ENCODE measurements at places on chromosomes 2 and 18.

DNA sequence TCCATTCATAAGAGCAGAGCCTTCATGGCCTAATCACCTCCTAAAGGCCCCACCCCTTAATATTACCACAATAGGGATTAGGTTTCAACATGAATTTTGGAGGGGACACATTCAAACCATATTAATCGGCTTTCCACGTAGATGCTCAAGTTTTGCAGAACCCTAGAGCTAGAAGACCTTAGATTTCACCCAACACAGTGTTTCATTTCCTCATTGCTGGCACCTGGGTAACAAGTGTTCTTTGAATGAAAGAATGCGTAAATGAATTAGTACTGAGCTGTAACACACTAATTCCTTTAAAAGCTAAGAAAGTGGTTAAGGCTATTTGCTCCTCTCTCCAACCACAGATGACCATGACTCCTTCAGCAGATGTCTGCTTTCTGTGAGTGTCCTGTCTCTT, 252.5 kb downstream of the SMAD2 start:
- no peak for DNase-seq

- no peak for DNase-seq
Measured at GRCh38 chr2:153635494-153635893, 156.9 kb upstream of the RPRM start.

GRCh38 chr2:171247741-171248662, 87.3 kb upstream of the TLK1 start:
- DNase-seq: no peak

DNA sequence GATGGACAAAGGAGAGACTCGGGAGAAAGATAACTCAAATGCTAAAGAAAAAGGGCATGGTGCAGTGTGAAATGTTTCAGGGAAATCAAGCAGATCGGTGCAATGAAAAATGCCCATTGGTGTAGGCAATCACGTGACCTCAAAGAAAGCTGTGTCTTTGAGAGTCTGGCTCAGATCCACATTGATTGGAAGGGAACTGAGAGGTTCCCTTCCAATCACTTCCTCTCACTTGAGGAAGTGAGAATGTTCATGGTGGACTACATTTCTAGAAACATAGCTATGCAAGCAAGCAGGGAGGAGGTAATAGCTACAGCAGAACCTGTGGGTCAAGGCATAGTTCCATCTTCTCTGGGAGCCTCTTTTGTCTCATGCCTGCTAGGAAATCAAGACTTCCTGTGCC, 187.4 kb downstream of the LPIN1 start:
- DNase-seq: peak; percentile 55

GRCh38 chr2:182522405-182522896, 95.6 kb upstream of the PDE1A start:
- DNase-seq: no peak

GRCh38 chr2:15582710-15583357, 8.8 kb upstream of the DDX1 start:
- no peak for DNase-seq

DNA sequence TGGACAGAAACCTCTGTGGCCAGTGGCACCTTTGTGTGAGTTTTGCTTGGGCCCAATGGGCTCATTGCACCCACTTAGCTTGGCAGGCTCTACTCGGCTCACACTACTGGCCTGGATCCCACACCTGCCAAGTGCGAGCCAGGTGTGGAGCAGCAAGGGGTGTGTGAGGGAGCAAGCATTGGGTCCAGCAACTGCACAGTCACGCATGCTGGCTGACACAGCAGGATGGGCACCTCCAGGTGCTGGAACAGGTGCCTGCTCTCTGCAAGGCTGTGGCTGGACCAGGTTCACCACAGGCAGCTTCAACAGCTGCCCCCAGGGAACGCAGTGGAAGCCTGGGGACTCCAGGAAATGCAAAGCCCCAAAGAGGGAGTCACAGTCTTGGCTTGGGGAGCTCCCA, 94.2 kb downstream of the DOK6 start:
- no peak for DNase-seq

DNA sequence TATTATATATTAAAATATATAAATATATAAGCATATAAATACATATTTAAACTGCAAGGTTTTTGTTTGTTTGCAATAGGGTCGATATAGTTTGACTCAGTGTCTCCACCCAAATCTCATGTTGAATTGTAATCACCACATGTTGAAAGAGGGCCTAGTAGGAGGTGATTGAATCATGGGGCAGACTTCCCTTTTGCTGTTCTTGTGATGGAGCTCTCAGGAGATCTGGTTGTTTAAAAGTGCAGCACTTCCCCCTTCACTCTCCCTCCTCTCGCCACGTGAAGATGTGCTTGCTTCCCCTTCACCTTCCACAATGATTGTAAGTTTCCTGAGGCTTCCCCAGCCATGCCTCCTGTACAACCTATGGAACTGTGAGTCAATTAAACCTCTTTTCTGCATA, 2137.3 kb upstream of the CELF4 start:
- no peak for DNase-seq

- no peak for DNase-seq
Measured at GRCh38 chr2:11371092-11371937, 26.9 kb upstream of the ROCK2 start.

DNA sequence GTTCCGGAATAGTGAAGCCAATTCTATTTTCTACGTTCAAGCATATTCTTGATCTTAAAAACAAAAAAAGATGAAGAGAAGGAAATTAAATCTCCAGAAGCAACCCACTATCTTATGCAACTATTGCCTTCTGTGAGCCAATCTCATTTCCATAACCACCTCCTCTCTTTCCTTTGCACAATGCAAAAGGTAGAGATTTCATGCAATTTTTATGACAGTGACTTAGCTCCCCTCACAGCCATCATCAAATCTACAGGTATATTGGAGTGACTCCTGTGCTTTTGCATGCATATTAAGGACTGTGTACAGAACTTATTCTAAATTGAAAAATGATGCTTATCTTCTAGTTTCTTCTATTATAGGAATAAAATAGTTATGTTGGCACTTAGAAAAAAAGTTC, 191.8 kb downstream of the DCC start:
- DNase-seq: no peak

DNA sequence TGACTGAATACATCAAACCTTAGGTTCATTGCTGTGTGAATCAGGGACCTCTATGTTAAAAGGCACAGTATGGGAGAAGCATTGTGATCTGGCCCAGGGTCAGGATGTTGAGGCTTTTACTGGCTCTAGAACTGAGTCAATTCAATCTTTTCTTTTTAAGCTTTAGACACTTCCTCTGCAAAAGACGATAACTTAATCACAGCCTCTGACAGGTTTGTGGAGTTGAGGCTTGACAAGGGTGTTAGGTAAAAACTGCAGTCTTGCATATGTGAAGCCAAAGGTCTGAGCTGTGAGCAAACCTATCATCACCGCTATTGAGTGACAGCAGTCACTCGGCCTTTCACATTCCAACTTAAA, 17.3 kb upstream of the ARHGAP25 start:
- no peak for DNase-seq

GRCh38 chr2:6401301-6401700, 464.4 kb downstream of the CMPK2 start:
- DNase-seq: no peak

DNA sequence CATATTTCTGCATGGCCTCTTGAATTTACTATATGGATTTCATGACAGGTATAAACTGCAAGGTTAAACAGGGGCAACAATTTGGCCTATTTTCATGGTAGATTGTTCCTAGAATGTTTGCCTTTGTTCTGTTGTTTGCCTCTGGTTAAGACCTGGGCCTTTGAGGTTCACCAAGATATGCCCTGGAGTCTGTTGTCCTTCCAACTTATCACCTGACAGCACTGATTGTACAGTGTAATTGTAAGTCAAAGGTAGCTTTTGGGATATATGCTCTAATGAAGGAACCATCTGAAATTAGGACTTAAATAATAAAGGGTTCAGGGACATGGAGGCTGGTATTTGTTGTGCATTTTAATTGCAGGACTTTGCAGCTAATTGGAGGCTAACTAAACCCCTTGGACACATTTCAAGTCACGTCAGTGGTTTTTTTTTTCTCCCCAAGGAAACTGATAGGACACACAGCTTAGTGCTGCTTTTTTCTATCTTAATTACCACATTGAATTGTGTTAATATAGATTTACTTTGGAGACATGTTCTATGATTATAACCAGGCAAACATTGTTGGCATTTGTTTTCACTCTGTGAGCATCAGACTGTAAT, 771.2 kb upstream of the LINC00305 start:
- no peak for DNase-seq

DNA sequence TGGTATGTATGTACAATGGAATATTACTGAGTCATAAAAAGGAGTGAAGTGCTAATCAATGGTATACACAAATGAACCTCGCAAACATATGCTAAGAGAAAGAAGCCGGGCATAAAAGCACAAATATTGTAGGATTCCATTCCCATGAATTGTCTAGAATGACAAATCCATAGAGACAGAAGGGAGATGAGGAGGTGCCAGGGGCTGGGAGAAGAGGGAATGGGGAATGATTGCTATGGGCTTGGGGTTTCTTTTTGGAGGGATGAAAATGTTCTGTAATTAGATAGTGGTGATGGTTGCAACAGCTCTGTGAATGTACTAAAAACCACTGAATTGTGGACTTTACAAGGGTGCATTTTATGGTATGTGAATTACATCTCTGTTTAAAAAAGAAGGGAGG, 73.5 kb downstream of the GLI2 start:
- DNase-seq: no peak

DNA sequence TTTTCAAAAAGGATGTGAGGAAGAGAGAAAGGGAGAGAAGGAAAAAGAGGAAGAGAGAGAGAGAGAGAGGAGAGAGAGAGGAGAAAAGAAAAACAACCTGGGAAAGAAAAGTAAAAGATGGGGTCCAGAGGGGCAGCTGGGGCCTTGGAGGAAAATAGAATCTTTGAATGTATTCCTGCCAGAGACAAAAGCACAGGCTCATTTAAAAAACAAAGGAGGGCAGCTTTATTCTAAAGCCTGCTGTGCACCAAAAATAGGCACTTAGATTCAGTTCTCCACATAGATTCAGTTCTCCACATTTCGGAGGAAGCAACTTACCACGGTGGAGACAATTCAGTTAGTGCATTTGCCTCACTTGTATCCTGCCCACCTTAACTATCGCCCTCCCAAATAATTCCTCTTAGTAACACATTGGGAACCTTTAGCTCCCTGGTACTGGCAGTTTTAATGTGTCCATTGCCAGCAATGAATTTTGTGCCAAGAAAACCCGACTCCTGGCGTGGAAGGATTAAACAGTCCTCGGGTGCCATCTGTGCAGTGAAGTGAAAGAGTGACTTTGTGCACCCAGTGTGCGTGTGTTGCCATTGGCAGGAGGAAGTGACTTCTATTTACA, 71.3 kb downstream of the DPP4 start:
- no peak for DNase-seq

DNA sequence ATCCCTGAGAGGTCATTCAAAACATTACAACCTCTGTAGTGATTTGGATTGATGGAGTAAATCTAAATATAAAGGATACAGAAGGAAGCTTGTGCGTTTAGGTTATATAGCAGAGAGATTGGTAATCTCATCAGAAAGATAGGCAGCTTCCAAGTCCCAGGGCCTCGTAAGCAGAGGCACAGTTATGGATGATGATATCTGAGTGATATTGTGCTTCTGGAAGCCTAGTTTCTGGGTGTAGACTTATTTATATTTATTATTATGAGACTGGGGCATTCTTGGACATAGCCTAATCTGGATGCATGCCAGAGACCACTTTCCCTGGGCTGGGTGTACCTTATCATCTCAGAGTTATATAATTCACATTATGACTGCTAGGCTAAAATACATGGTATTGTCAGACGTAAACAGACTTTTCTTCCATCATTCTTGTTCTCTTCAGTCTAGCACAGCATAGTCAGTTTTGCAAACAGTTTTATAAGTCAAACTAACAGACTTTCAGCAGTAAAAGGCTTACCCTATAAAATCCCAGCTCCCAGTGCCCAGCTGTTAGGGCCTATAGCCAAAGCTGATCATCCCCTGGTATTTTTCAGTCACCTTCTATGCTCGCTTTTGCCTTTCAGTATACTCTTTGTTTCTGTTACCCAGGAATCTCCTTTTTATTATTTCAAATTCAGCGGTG, 47.9 kb downstream of the RAB3GAP1 start:
- no peak for DNase-seq

GRCh38 chr2:85737961-85738360, 15.8 kb upstream of the ATOH8 start:
- DNase-seq: no peak

GRCh38 chr2:236122236-236122635, 46.0 kb downstream of the GBX2 start:
- DNase-seq: no peak

DNA sequence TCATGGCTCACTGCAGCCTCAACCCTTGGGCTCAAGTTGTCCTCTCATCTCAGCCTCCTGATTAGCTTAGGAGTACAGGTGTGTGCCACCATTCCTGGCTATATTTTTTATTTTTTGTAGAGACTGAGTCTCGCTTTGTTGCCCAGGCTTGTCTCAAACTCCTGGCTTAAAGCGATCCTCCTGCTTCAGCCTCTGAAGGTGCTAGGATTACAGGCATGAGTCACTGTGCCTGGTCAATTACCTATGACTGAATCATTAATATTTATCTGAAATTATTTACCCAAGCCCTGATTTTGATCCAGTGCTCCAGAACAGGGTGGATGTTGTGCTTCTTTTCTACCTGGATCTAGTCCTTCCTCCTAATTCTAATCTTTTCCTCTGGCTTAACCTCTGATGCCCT, 87.8 kb downstream of the MAP2 start:
- no peak for DNase-seq

GRCh38 chr2:225889452-225889851, 489.9 kb downstream of the NYAP2 start:
- DNase-seq: peak; percentile 33

DNA sequence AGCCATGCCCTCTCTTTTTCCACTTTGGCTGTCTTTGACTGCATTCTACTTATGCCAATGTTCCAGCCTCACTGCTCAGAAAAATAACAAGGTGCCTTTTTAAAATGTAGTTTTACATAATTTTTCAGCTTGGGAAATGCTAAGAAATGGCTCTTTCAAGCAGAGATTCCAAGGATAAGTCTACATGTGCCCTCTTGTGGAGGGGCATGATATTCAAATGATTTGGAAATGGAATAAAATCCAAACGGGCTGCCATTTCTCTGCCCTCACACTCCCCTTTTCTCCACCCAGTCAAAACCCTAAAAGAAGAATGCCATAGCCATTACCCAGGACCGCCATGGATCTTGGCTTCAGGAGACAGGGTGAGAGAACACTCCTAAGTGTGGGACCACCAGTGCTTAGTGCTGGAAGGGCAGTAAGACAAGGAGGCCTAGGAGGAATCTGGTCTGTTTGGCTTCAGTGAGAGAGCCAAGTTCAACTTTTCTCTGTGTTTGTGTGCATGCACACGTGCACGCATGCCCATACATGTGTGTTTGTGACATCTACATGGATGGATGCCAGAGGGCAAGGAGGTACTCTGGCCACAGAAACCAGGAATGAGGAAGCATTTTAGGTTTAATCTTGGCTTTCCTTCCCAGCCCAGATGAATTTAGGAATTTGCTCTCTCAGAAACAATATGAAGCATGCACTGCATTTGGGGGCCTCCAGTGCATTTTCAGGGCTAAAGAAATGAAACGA, 174.0 kb upstream of the SLC14A2 start:
- DNase-seq: no peak

GRCh38 chr2:224058048-224058775, 19.1 kb upstream of the SERPINE2 start:
- no peak for DNase-seq

Data from germinal center (tissue), 1 donor.